Liver (tissue), 10 donors: ENCODE measurements at places on chromosomes 12 and 14.

DNA sequence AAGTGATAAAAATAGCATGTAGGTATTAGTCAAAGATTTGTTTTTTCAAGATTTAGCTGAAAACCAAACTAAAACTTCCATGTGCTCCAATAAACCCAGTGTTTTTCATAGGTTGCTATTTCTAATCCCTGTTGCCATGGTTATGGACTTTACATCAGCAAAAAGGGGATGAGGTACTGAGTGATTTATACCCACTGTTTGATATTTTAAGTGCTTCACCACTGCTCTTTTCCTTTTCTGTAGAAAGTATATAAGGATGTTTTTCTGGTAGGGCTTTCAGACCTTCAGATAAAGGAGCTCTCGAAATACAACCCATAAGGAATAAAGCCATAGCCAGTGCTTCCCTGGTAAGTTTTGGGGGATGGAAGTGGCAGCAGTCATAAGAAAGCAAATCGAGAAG is at the start of gene OTOGL:
TSS of gene OTOGL (plus strand) at position 279 of the 400 bp plus-strand sequence. CDS start 109,895 bp downstream, outside the sequence.
- no peak for DNase-seq

- DNase-seq = peak; percentile 59
Observed at GRCh38 chr12:53049571-53050318, at the start of gene TNS2. Gene TNS2 (plus strand): TSS chr12:53050065. CDS start chr12:53050186, 121 bp downstream.

GRCh38 chr14:32426028-32426427 is 96.9 kb downstream of the AKAP6 start:
- no peak for DNase-seq

DNA sequence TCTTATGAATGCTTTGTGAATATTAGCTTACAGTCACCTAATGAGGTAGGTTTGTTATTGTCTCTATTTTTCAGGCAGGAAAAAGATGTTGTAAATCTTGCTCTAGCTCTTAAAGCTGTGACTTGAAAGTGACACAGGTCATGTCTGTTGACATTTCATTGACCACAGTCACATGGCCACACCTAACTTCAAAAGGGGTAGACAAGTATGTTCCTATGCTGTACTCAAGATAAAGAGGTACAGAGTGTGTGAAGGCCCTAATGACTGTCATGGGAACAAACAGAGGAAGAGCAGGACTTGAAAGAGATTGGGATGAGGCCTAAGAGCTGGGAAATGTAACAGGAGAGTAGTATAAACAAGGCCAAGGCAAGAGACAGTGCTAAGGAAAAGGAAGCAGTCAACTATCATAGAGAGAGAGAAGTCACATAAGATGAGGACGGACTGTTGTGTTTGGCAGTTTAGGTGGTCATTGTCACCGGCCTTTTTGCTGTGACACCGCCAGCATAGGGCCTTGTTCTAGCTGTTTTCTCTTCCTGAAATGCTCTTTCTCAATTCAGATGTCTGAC is 181.0 kb downstream of the CFAP54 start:
- no peak for DNase-seq
